Stimulated activated CD4-positive, alpha-beta T cell treated with anti-CD3 and anti-CD28 coated beads, TNF-alpha, amount 100 ng/mL, for 1 hour (primary cell): ENCODE measurements at places on chromosomes 3 and 15.

- DNase-seq, result no peak
Measured at GRCh38 chr3:81929697-81930096, 168.3 kb upstream of the GBE1 start.

- no peak for DNase-seq
Measured at GRCh38 chr15:76947454-76947853, 15.9 kb downstream of the RCN2 start.

DNA sequence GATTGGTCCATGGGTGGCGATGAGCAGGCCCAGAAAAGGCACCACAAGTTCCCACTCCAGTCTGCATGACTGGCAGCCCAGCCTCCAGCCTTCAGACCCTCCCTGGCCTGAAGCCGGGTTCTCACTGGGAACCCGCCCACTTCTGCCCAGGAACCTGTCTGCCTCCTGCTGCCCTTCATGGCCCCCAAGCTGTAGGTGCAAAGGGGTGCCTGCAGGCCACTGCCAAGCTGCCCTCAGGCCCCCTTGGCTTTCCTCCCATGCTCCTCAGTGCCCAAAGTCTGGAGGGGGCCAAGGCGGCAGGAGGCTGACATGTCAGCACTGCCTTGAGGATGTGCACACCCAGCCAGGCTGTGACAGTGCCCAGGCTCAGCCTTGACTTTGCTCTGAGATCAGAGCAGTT, 488.5 kb upstream of the THBS1 start:
- no peak for DNase-seq

DNA sequence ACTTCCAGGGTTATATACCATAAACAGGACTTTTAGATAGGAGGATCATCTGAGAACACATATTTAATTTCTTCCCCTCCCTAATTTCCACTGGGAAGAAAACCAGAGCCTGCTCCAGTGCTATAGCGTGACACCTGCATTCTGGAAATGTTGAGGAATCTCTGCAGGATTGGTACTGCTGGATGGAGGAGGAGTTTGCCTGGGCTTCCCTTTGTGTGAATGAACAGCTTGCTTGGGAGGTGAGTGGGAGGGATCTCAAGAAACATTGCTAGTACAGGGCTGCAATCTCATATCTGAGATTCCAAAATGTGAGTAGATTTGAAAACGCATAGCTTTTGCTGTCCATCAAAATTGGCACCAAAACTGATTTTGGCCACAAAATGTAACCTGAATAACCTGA, 295.9 kb upstream of the RGMA start:
- no peak for DNase-seq

DNA sequence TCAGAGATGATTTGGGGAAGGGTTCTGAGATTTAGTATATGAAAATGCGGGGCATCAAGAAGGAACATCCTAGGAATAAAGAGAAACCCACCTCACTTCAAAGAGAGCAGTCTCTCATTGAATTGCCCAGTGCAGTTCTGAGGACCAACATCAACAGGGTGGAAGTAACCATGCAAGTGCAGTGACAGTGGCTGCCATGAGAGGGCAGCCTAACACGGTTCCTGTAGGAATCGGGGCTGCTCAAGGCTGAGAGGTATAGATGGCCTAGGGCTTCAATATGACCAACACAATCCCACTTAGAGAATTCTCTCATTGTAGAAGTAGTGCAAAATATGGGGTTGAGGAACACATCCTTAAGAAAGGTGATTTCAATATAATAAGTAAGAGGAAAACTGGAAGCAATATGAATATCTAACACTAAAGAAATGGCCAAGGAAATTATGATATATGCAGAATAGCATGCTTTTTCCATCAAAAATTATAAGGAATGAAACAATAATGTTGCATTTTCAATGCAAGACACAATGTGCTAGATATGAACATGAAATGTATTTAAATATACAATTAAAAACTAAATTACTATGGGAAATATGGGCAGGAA, 51.1 kb upstream of the ARRDC4 start:
- DNase-seq, result peak; percentile 45

DNA sequence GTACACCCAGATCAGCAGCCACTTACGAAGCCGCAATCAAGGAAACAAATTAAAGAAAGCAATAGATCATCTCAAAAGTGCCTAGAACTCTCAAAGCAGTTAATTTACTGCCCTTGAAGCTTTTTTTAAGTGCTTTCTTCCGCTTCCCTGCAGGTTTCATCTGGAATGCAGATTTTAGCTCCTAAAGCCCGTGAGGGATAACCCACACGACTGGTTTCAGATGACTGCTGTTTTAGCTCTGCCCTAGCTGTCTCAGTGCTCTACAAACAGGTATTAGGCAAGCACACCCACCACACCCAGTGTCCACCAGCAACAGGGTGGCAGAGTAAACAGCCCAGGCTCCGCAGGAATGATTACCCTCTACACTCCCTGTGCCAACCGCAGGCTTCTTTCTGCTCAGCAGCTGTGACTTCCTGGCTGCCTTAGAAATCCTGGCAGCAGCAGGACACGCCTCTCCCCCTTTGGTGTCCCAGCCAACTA, 126.0 kb downstream of the FMN1 start:
- DNase-seq, result no peak

DNA sequence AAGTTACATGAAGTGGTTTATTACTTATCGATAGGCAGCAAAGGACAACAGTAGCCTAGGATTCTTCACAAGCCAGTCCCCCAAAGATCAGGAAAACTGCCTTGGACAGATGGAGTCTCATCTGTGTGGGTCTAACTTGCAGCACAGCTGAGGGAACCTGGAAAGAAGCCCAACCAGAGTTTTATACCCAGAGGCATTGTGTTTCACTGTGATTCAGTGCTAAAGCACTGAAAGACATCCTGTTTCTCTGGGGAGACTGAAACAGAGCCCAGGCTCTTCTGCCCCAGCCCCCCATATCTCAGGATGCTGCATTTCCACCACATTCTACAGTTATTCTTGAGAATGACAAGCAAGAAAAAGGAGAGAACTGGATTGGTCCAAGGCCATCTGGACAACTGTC, 48.2 kb upstream of the PYDC2 start:
- DNase-seq, result no peak

- no peak for DNase-seq
Measured at GRCh38 chr3:196777836-196778235, 38.2 kb downstream of the PAK2 start.

- no peak for DNase-seq
Measured at GRCh38 chr3:111739311-111739911, 119.7 kb upstream of the PHLDB2 start.

DNA sequence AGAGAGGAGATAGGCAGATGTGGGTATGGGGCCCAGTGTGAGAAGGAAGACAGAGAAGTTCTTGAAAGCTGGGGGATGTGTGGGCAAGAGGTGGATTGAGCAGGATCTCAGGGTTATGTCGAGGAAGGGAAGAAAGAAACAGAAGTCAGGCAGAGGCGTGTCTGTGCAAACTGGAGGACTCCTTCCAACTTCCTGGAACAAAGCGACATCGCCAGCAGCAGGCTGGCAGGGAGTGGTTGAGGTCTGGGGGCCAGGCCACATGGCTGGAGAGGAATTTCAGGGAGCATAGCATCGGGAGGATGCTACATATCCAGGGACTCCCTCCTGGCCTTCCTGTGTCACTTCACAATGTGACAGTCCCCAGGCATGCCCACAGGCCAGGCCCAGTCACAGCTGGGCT, 42.9 kb upstream of the MYZAP start:
- no peak for DNase-seq

- no peak for DNase-seq
Measured at GRCh38 chr3:53693451-53693850, 152.8 kb downstream of the CHDH start.

- no peak for DNase-seq
Measured at GRCh38 chr3:186700267-186700666, 16.9 kb upstream of the KNG1 start.

GRCh38 chr3:73804204-73804603, 179.5 kb upstream of the PDZRN3 start:
- no peak for DNase-seq

- DNase-seq, result no peak
Measured at GRCh38 chr15:24944954-24945353, 9.8 kb upstream of the SNRPN start.

DNA sequence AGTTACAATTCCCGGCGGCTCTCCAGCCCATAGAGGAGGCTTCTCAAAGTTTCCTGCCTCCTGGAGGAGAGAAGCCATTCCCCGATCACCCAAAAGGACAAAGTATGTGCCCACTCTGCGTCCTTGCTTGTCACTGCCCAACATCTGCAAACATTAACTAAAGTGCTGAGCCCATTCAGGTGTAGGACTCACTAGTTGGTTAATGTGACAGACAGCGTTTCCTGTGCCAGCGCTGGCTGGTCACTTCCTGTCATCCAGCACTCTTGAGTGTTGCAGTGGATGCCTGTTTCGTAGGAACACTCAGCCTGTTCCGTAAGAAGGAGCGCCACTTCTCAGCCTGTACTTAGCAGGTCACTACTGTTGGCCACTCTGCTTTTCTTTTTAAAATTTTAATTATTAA, 100.3 kb downstream of the APBA2 start:
- DNase-seq, result no peak

GRCh38 chr3:1501406-1502115, 408.7 kb downstream of the CNTN6 start:
- DNase-seq, result no peak

DNA sequence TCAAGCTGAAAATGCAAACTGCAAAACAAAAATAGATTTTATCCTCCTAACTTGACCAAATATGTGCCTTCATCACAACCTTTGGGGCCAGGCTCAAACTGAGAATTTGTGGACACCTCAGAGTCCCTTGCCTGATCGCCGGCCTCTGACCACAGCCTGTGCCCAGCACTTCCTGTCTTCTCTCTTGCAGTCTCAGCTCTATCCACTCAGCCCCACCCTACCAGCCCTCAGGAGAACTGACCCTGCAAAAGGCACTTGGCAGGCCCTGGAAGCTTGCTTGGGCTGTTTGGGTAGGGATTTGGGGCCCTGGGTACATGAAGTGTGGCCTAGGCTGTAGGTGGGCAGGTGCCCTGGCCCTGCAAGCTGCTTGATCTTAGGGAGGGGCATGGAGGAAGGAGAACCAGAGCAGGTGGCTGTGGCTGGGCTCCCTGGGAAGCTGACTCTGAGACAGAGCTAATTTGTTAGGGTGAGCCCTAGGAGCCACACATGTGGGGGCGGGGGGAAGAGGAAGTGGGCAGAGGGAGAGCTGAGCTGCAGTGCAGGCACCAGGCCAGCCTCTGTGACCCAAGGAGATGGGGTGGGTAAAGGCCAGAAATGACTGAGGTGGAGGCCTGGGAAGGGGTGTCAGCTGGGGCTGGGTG, 8.6 kb downstream of the CLEC3B start:
- DNase-seq, result no peak

DNA sequence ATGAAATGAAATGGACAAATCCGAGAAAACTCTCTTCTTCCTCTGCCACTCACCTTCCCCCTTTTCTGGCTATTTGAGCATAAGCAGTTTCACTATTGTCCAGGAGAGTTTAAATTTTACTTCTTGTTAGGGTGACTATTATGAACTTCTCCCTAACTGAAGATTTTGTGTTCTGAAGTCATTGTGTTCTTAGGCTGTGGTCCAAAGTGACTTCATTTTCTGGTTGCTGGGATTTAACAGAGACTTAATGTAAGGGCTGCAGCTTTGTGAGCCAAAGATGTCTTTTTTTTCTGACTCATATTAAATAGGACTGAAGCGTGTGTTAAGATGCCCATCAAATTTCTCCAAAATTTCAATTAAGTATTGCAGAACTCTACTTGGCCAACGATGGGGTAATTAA, 46.5 kb upstream of the FSTL1 start:
- DNase-seq, result no peak

- DNase-seq, result peak; percentile 25
Measured at GRCh38 chr15:68229386-68230156, at the start of gene CLN6. Gene CLN6 (minus strand): TSS chr15:68229728. CDS start chr15:68229584, 144 bp downstream.

GRCh38 chr3:132726341-132726823, 4.2 kb upstream of the NPHP3 start:
- DNase-seq, result no peak

DNA sequence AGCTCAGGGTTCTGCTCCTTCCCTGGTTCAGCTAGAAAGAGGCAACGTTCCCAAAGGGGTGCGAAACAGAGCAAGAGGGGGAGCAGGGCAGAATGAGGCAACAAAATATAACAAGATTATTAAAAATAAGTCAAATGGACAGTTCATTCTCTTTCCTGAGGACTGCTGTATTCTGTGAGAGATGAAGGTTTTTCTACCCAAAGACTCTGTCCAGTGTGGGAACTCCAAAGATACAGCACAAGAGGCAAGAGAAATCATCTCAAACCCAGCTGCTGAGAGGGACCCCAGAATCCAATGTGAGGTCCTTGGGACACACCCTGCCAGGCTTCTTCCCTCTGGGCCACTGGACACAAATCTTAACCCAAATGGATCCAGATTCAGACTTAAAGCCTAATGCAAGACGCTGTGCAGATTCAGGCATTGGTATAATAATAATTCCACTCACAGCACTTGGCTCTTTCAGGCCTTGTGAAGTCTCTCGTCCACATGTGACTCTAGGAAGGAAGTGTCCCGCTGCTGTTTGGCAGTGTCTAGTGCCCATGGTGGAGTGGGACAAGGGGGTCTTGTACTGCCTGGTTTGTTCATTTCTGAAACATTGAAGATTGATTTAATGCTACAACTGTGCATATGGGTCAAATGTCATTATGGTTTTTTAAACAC, 14.5 kb upstream of the ARHGAP31 start:
- DNase-seq, result no peak

DNA sequence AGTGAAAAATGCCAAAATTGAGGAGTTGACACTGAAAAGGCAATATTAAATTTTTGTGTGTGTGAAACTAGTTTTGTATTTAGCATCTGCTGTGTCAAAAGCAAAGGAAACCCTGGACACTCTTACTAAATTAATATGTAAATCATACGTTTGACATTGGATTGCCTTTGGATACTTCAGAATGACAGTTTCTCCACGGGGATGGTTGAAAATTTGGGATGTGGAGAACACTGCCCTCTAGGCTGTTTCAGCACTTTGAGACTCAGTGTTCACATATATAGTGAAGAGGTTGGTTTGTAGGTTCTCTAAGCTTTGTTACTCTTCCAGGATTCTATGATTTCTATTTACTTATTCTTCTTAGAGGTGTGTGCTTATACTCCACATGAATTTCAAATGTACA, 3.0 kb downstream of the ROBO2 start:
- DNase-seq, result no peak

DNA sequence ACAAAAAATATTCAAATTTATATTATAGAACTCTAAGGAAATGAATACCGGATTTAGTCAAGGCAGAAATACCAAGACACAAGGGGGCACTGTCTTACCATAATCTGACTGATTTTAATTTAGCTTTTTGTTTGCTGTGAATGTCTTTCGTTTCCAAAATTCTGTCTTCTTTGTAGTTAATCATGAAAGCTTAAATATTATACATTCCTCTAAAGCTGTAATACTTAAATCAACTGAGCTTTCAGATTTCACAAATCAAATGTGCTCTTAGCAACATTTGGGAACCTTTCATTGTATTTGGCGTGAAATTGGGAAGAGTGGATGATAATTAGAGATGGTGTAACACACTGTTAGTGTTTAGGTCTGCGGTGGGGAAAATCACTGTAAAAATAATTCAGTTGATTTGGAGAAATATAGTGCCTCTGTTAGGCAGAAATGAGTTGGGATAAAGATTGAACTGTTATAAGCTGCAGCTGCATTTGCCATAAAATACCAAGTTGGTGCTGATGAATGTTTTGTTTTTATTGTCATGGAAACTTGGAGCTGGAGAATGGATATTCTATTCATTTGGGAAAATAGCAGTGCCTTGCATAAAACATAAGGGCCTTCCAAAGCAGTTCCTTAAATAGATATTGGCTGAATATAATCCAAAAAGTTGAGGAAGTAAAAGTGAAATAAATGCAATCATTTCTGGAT, 228.2 kb downstream of the TCF12 start:
- DNase-seq, result no peak

GRCh38 chr3:15333099-15333955, 941 bp upstream of the SH3BP5 start:
- DNase-seq, result no peak
